ENCODE measurements at places on chromosomes 13 and 19.

- H3K27ac ChIP-seq: no peak overlapping the region
- no peak for DNase-seq
- H3K4me1 ChIP-seq: peaks cover 46% of the 10 kb centered on the region
- no peaks in the 10 kb centered on the region for H3K36me3 ChIP-seq
- H3K27me3 ChIP-seq: no peaks in the 10 kb centered on the region
- no peak overlapping the region for H3K4me3 ChIP-seq
Observed at GRCh38 chr13:106500445-106500844, 35.0 kb downstream of the EFNB2 start.

GRCh38 chr19:5631567-5632240, 8.8 kb downstream of the SAFB start:
- no peaks in the 10 kb centered on the region for H3K4me1 ChIP-seq
- DNase-seq: no peak
- H3K4me3 ChIP-seq: no peak overlapping the region
- peak overlapping the region; percentile 51 for H3K27ac ChIP-seq
- no peaks in the 10 kb centered on the region for H3K27me3 ChIP-seq
- peaks cover 15% of the 10 kb centered on the region for H3K36me3 ChIP-seq

- DNase-seq: no peak
- H3K4me3 ChIP-seq: no peak overlapping the region
- H3K4me1 ChIP-seq: peaks cover 6% of the 10 kb centered on the region
- no peaks in the 10 kb centered on the region for H3K36me3 ChIP-seq
- no peaks in the 10 kb centered on the region for H3K27me3 ChIP-seq
- no peak overlapping the region for H3K27ac ChIP-seq
Observed at GRCh38 chr19:51695702-51696315, 2.7 kb downstream of the SPACA6 start.

- H3K27me3 ChIP-seq: no peaks in the 10 kb centered on the region
- no peaks in the 10 kb centered on the region for H3K36me3 ChIP-seq
- no peak overlapping the region for H3K27ac ChIP-seq
- H3K4me1 ChIP-seq: 0 out of 2 replicates have a peak, but pooled peaks cover 4% of the 10 kb centered on the region
Observed at GRCh38 chr13:110217811-110218210, 89.1 kb downstream of the COL4A1 start.

- DNase-seq: no peak
- H3K27me3 ChIP-seq: no peaks in the 10 kb centered on the region
- H3K36me3 ChIP-seq: no peaks in the 10 kb centered on the region
- H3K4me3 ChIP-seq: no peak overlapping the region
- H3K27ac ChIP-seq: no peak overlapping the region
- H3K4me1 ChIP-seq: no peaks in the 10 kb centered on the region
Observed at GRCh38 chr13:105089858-105090643, 1445.4 kb downstream of the EFNB2 start.

GRCh38 chr19:18800636-18801035, 9.5 kb upstream of the COMP start:
- H3K27ac ChIP-seq: no peak overlapping the region
- peaks cover 61% of the 10 kb centered on the region for H3K27me3 ChIP-seq
- H3K4me3 ChIP-seq: no peak overlapping the region
- H3K36me3 ChIP-seq: no peaks in the 10 kb centered on the region

DNA sequence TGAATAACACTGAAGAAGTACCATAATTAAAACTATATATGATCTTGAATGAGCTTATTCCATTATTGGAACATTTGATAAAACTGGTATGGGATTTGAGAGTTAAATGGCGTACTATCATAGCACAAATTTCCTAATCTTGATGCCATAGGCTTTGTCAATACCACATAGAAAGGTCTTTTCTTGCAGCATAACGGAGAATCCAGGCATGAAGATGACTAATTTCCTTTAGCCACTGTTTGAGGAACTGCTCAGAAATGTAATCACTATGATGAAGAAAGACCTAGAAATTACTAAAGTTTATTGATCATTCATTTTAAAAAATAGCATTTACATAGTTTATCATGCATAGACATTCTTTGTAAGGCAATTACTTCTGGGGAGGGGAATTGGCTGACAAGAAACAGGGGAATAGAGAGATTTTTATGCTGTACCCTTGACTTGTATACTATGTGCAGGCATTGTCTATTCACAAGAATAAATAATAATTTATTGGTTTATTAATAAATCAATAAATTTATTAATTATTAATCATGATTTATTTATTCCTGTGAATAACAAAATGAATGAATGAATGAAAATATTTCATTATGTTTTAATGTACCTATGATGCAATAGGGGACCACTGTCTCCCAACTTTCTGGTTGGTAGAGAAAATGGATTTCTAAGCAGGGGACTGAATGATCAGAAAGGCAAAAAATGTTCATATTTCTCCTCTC, 2676.6 kb downstream of the PCDH9 start:
- no peaks in the 10 kb centered on the region for H3K27me3 ChIP-seq
- no peak for DNase-seq
- H3K36me3 ChIP-seq: no peaks in the 10 kb centered on the region

GRCh38 chr13:48579165-48579918, 46.5 kb upstream of the RCBTB2 start:
- H3K4me3 ChIP-seq: no peak overlapping the region
- no peaks in the 10 kb centered on the region for H3K4me1 ChIP-seq
- H3K27ac ChIP-seq: no peak overlapping the region
- H3K27me3 ChIP-seq: no peaks in the 10 kb centered on the region
- H3K36me3 ChIP-seq: no peaks in the 10 kb centered on the region

DNA sequence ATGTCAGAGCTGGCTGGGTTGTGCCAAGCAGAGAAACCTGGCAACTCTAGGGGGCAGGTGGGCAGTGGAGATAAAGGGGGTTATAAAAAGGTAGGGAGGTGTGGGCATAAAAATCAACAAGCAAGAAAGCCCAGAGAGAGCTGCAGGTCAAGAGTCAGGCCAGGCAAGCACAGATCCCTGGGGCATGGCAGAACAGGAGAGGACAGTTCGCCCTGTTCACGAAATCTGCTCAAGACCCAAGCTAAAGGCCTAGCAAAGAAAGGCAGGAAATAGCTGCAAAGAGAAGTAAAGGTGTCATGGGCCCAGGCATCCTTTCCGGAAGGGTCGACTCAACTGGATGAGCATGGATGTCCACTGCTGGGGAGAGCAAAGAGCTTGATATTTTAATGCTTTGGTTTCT, 3.4 kb downstream of the MBNL2 start:
- DNase-seq: no peak
- peaks cover 81% of the 10 kb centered on the region for H3K27me3 ChIP-seq
- no peak overlapping the region for H3K27ac ChIP-seq

DNA sequence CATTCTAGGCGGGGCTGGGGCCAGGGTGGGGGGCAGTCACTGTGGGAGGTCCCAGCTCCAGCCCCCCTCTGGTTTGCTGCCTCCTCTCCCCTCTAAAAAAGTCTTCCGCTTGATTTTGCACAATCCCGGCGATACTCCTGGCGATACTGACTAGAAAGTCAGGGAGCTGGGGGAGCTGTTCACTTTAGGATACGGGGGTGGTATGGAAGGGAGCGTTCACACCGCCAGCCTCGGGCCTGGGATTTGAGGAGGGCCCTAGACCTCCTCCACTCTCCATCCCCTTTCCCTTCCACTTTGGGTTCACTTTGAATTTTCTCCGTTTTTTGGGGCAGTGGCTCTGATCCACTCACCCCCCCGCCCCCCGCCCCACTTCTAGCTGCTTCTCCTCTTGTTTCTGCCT, 35.0 kb downstream of the KEAP1 start:
- no peaks in the 10 kb centered on the region for H3K36me3 ChIP-seq
- H3K4me3 ChIP-seq: peak overlapping the region; percentile 35
- peaks cover 23% of the 10 kb centered on the region for H3K4me1 ChIP-seq
- H3K27ac ChIP-seq: peak overlapping the region; percentile 36
- H3K27me3 ChIP-seq: no peaks in the 10 kb centered on the region

DNA sequence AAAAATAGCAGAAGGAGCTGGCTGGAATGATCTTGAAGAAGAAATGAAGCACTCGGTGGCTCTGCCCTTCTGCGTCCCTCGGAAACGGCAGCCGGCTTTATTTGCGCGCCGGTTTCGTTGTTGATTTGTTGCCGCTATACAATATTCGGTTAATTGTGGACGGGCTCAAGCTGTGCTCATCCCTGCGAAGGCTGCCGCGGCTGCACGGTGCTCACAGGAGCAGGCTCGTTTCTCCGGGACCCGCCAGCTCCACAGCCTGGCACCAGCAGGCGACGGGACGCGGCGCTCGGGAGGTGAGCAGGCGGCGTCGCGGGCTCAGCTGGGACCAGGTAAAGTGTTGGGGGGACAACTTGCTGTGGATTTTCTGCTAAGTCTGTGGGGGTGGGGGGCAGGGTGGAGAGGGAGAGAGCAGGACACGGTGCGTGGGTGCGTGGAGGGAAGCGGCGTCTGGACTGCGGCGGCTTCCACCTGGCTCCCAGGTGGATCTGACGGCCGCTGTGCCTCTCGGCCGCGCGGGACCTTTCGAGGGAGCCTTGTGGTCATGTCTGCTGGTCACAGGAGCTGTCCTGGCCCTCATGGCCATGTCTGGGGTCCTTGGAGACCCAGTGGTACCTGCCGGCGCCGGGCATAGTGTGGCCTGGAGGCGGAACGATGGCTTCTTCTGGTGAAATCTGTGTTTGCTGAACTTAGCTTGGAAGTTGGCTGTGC, 90.9 kb downstream of the TEX29 start:
- H3K27ac ChIP-seq: no peak overlapping the region
- H3K4me3 ChIP-seq: no peak overlapping the region
- DNase-seq: peak; percentile 22

DNA sequence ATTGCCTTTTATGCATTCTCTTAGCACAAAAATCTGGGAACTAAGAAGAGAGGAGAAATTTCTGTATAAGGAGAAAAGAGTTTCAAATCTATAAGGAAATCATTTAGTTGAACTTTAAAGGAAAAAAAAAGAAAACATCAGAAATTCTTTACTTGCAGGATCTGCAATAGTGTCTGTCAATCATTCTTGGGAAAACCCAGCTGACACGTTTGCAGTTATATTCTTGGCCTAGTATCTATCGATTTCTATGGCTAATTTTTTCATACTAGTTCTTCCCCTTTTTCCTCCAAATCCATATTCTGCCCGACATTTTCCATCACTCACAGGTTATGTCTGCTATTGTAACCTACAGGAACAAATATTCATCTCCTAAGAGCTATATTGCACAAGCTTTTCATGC, 160.7 kb downstream of the ABCC4 start:
- H3K4me3 ChIP-seq: no peak overlapping the region
- H3K27me3 ChIP-seq: no peaks in the 10 kb centered on the region
- no peak for DNase-seq
- H3K4me1 ChIP-seq: no peaks in the 10 kb centered on the region
- no peak overlapping the region for H3K27ac ChIP-seq

- H3K36me3 ChIP-seq: no peaks in the 10 kb centered on the region
- no peaks in the 10 kb centered on the region for H3K4me1 ChIP-seq
- no peak for DNase-seq
- H3K27me3 ChIP-seq: no peaks in the 10 kb centered on the region
Observed at GRCh38 chr13:109211616-109212015, 574.8 kb downstream of the IRS2 start.

DNA sequence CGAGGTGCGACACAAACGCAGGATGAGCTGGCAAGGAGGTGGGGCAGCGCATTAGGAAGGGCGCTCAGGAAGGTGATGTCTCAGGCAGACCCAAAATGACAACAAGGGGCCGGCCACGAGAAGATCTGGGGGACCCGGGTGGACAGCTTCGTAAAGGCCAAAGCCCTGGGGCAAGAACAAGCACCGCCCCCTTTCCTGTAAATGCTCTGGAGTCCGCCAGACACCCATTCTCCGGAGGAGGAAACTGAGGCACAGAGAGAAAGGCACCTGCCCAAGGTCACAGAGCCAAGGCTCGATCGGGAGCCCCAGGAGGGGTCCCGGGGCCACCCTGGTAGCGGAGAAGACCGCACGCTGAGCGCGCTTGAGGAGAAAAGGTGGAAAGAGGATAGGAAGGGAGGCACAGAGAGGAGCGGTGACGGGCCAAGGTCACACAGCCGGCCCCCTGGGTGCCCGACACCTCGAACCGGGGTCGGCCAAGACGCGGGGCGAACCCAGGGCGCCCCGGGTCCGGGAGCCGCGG, 571 bp downstream of the SAFB2 start:
- peak; percentile 21 for DNase-seq
- peak overlapping the region; percentile 98 for H3K4me3 ChIP-seq
- H3K4me1 ChIP-seq: peaks cover 20% of the 10 kb centered on the region
- peaks cover 40% of the 10 kb centered on the region for H3K36me3 ChIP-seq

- no peak overlapping the region for H3K27ac ChIP-seq
- H3K4me1 ChIP-seq: no peaks in the 10 kb centered on the region
- H3K4me3 ChIP-seq: no peak overlapping the region
- H3K27me3 ChIP-seq: no peaks in the 10 kb centered on the region
Observed at GRCh38 chr13:111005364-111005763, 90.5 kb upstream of the ANKRD10 start.

DNA sequence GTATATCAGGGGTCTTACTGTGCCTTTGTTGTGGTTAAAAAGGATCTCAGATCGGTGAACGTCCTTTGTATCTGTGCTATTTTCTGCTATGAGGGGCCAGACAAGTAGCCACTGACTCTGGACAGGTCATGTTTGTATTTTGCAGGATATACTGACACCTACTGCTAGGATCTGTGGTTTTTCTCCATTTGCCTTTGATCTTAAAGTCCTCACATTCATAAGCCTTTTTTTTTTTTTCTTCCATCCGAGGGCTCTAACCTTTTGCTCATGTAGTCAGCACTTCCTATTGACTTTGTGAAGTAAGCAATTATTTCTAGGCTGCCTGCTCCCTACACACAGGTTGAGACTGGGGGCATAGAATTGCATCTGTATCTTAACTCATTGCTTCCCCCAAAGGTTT, 106.2 kb downstream of the SLITRK5 start:
- peak; percentile 34 for DNase-seq
- H3K27ac ChIP-seq: no peak overlapping the region
- peaks cover 10% of the 10 kb centered on the region for H3K27me3 ChIP-seq

- DNase-seq: no peak
- H3K27me3 ChIP-seq: no peaks in the 10 kb centered on the region
- no peaks in the 10 kb centered on the region for H3K36me3 ChIP-seq
- no peak overlapping the region for H3K4me3 ChIP-seq
Observed at GRCh38 chr19:8640402-8641004, 10.1 kb downstream of the NFILZ start.

DNA sequence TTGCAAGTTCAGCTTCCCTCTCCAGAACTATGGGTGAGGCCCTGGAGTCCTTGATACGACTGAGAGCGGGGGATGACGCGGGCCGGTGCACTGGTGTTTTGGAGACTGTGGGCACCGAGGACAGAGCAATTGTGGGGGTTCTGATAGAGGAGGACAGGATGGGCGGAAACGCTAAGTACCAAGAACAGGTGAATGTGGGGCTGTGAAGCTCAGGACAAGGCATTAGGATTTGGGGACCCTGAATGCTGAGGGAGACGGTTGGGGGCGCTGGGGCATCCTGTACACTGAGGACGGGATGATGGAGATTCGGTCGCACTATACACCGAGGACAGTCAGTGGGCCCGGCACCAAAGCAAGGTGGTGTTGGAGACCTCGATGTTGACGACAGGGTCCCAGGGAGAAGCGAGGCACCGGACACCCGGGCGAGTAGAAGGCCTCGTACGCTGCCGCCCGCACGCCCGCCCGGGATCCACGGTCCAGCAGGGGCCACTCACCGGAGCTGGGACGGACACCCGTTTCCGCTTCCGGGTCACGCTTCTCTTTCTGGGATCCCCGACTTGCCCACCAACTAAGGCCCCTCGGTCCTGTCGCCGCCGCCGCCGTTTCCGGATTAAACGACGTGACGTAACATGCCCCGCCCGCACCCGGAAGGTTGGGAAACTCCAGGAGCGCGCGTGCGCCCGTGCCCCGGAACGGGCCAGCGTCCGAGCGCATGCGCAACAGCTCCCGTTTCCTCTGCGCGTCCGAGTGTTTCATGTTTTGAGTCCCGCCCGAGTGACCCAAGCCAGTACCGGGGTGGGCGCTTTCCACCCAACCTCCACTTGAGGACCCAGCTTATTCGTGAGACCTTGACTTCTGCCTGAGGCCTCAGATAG, at the start of gene CHMP2A:
Gene CHMP2A (minus strand): TSS at position 612 of the 875 bp plus-strand sequence. CDS start 893 bp downstream, outside the sequence.
- peak within 1 kb of the TSS; percentile 93 for H3K4me3 ChIP-seq
- peaks cover 22% of the 10 kb centered on the region for H3K36me3 ChIP-seq
- DNase-seq: peak; percentile 99
- H3K27me3 ChIP-seq: 0 out of 2 replicates have a peak, but pooled peaks cover under 1% of the 10 kb centered on the region
- H3K4me1 ChIP-seq: peaks cover 17% of the 10 kb centered on the region
- H3K27ac ChIP-seq: peak within 1 kb of the TSS; percentile 97
